ENCODE measurements at places on chromosomes 6 and 20. TPM values are rescaled to one million over a fixed set of nuclear protein-coding genes. Genes with fewer than 3 reads are reported as not detected.

CD93 gene
- 0.05 TPM for total RNA-seq

MCCD1 gene
- total RNA-seq = not detected

PMEPA1 gene
- total RNA-seq = 8.8 TPM

CRISP3 gene
- total RNA-seq = 120 TPM

Data from type B pancreatic cell (in vitro differentiated cells).